ENCODE measurements at places on chromosomes 12 and 14.

DNA sequence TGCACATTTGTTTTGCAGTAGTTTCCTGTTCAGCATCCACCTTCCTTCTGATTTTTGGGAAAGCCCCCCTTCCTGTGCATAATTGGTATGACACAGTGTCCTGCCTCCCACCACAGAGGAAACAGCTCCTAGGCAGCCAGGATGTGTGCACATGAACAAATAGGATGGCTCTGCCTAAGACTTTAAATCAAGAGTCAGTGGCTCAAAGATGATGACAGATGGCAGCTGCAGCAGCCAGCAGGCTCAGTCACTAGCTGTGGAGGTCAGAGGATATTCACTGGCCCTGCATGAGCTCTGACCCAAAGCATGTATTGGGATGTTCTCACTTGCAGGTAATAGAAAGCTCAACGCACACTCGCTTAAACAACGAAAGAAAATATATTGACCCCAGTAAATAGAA is 90.3 kb downstream of the KCNK10 start:
- no peak for DNase-seq

GRCh38 chr14:80291101-80291500 is 79.8 kb upstream of the DIO2 start:
- no peak for DNase-seq

- no peak for DNase-seq
Measured at GRCh38 chr12:39451977-39452376, 9.1 kb upstream of the KIF21A start.

GRCh38 chr12:84660139-84660538 is 252.5 kb downstream of the SLC6A15 start:
- no peak for DNase-seq

GRCh38 chr14:55881577-55882241 is 236.5 kb upstream of the PELI2 start:
- no peak for DNase-seq
